ENCODE measurements at places on chromosomes 12 and 14. TPM values are rescaled to one million over a fixed set of nuclear protein-coding genes. Genes with fewer than 3 reads are reported as not detected.

GRCh38 chr12:89309815-89310214 lies 42.5 kb downstream of the DUSP6 start:
- no peaks in the 10 kb centered on the region for H3K36me3 ChIP-seq
- H3K27ac ChIP-seq = no peak overlapping the region

DNA sequence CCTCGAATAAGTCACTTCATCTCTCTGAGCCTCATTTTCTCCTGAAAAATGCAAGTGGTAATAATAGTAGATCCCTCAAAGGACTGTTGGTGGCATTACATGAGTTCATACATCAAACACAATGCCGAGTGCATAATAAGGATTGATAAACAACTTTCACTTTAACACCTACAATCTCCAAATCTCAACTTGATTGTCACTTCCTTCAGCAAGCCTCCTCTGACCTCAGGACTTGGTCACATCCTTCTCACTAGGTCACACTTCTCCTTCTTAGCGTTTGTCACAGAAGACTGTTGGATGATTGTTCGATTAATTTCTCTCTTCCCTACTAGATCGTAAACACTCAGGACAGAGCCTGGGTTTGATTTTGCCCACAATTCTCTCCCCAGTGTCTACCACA lies 7.9 kb upstream of the PRKAB1 start:
- no peak overlapping the region for H3K4me3 ChIP-seq
- no peak for DNase-seq
- no peaks in the 10 kb centered on the region for H3K36me3 ChIP-seq

Gene C1S
- total RNA-seq = 3.4 TPM

Gene ZDHHC22
- 0.06 TPM for total RNA-seq

Gene GOLGA5
- 14.1 TPM for total RNA-seq

All from T-cell (primary cell).